ENCODE measurements at places on chromosomes 12 and 14.

DNA sequence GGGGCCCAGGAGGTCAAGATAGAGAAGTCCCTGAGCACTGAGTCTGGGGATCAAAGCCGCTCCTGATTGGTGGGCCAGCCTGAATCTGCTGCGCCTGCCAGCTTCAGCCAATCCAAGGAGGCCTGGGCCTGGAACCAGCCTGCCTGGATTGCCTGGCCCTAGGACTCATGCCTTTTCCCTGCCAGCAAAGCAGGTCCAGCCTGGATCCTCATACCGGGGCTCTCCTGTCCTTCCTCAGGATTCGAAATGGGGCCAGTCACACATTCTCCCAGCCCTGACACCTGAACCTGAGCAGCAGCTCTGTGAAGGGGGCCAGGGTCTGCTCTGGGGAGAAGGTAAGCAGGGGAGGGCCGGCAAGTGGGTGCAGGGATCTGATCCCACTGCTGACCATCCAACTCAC is 81.9 kb downstream of the NINJ2 start:
- DNase-seq: no peak

GRCh38 chr12:45214749-45215418 is 1.0 kb upstream of the ANO6 start:
- DNase-seq: no peak

GRCh38 chr14:37588956-37589714 is 5.9 kb downstream of the FOXA1 start:
- DNase-seq: no peak

- DNase-seq: no peak
Observed at GRCh38 chr12:93896427-93896826, 219.3 kb downstream of the CRADD start.

- no peak for DNase-seq
Observed at GRCh38 chr12:50333441-50333840, 50.1 kb upstream of the LIMA1 start.

DNA sequence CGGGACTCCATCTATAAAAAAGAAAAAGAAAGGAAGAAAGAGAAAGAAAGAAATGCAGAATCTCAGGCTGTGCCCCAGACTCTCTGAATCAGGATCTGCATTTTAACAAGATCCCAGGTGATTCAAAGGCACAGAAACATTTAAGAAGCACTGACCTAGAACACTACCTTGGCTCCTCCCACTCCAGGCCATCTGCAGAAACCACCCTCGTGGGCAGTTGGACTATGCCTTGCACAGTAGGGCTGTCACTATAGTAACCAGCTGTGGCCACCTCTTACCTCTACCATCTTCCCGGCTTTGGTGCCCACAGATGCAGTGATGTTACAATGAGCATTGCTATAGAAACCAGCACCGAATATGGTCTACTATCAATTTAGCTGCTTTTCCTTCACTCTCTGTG is 110.9 kb upstream of the PWP1 start:
- no peak for DNase-seq

GRCh38 chr14:52124791-52125684 is 56.2 kb upstream of the NID2 start:
- peak; percentile 46 for DNase-seq

DNA sequence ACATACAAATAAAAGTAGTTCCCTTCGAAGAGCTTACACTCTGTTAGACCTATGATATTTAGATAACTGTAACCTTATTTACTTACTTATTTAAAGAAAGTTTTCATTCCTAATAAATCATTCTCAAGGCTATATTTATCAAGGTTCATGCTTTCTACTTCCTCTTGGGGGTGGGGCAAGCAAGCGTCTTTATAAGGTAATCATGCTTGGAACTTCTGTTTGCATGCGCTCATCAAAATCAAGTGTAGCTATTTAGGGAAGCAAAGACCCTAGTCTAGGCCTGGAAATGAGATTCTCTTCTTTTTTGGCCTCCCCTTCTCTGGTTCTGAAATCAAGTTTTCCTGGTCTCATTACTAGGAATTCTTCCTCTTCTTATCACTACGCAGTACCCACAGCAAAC is 766 bp downstream of the RERG start:
- DNase-seq: no peak

DNA sequence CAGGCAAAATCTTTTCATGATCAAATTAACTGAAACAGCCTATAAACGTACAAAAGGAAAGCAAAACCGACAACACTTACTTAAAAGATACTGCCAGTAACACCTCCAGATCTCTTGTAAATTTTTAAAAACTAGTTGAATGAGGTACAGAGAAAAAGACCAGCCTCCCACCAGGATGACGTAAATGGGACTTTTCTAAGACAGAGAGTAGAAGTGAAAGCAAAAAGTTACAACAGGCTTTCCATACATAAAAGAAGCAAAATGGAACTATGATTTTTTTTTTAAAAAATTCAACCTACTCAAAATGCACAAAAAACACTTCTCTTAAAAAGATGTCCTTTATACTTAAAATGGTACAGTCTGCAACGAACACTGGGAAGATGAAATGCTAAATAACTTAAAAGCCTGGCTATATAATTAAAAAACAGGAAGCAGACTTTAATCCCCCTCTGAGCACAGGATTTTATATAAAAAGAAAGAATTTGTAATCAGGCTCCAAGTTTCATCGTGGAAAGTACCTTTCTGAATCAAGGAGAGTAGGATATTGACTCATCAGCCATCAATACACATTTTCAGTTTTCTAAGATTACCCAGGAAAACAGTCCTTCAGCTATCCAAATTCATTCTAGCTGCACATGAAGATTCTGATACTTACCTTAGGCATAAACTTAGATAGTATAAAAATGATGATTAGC is 14.2 kb upstream of the MYO1A start:
- no peak for DNase-seq

DNA sequence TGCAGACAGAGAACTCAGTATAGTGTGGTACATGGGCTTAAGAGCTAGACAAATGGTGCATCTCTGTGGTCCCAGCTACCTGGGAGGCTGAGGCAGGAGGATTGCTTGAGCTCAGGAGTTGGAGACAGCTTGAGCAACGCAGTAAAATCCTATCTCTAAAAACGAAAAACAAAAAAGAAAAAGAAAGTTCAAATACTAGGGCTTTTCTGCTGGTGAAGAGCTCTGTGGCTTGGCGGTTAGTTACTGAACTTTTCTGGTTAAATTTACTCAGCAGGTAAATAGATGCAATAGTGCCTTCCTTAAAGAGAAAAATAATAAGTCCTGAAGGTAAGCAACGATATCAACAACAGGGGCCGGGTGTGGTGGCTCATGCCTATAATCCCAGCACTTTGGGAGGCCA is 31.4 kb upstream of the RAP1B start:
- no peak for DNase-seq

DNA sequence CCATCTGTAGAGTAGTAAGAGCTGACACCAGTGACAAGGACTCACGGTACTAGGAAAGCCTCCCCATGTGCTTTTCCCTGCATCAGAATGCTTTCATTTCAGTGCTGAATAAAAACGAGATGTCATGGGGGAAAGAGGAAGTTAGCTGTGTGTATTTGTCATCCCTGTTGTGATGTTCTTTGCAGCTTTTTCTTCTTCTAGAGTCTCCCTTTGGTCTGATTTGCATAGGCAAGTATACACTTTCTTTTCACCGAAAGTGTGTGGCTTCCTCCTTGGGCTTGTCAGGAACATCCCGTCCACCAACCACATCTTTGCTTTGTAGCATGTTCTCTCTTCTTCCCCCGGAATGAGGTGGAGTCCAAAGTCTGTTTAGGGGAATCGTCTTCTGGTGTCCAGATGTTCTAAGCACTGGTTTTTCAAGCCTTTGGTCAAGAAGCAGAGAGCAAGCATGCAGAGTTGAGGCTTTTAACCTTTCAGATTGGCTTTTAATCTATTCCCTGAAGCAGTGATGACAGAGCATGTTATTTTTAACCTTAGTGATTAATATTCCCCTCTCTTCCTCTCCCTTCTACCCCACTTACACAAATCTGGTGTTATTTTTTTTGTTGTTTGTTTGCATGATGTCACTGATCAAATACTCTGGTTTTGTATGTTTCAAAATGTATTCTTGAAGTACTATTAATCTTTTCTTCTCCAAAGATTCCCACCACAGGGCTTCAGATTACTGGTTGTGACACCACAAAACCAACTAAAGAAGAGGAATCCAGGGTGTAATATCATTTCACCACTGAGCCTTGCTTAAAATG is 163.4 kb downstream of the SAMD4A start:
- peak; percentile 91 for DNase-seq

- DNase-seq: no peak
Observed at GRCh38 chr12:51759175-51759574, 89.3 kb downstream of the FIGNL2 start.

GRCh38 chr14:104442631-104443390 is 136.8 kb upstream of the C14orf180 start:
- no peak for DNase-seq

GRCh38 chr12:10393291-10393690 is 3.5 kb upstream of the KLRK1 start:
- no peak for DNase-seq

GRCh38 chr14:76551906-76552305 is 176.0 kb downstream of the ESRRB start:
- DNase-seq: no peak

DNA sequence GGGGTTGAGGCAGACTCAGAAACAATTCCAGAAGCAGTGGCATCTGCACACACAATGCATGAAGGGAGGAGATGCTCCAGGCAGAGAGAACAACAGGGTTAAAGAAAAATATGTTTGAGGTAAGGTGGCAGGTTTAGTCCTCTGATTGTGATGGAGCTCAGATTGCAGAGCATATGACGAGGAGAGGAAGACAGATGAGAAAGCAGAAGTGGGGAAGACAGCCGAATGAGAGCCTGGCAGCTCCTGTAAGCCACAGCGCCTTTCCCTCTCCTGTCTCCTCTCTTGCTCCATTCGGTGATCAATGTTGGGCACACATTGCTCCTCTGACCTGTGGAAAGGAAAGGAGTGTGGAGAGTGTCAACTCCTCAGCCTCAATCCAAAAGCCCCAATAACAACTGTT is 372.2 kb downstream of the GXYLT1 start:
- DNase-seq: no peak

DNA sequence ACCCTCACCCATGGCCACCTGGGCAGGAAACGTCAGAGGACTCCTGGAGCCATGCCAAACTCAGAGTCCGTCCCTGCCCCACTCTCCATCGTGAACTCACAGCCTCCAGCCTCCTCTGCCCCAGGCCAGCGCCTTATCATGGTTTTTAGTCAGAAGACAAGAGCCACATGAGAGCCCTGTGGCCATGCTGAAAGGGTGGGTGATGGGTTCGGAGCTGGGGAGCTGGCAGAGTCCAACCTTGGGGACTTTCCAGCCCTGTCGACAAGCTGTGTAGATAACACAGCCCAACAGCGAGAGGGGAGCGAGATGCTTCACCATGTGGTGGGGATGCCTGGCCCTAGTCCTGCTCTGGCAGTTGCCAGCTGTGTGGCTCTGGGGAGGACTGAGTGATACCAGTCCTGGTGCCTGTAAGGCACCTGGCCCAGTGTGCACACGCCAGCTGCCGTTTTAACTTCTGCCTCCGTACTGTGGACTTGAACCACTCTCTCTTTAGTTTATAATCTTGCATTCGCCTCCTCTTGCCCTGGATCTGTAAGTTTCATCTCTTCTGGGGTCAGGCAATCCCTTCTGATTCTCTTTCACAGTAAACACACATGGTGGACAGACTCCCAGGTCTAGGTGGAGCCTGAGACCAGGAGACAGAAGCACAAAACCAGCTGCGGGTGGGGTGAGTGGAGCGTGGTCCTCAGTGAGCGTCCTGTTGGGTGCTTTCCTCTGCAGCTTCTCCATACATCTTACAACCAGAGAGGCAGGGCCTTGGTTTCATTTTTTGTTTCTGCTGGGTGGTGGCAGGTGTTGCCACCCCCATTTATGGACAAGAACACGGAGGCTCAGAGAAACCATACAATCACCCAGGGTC is 55.3 kb downstream of the RIN3 start:
- no peak for DNase-seq

DNA sequence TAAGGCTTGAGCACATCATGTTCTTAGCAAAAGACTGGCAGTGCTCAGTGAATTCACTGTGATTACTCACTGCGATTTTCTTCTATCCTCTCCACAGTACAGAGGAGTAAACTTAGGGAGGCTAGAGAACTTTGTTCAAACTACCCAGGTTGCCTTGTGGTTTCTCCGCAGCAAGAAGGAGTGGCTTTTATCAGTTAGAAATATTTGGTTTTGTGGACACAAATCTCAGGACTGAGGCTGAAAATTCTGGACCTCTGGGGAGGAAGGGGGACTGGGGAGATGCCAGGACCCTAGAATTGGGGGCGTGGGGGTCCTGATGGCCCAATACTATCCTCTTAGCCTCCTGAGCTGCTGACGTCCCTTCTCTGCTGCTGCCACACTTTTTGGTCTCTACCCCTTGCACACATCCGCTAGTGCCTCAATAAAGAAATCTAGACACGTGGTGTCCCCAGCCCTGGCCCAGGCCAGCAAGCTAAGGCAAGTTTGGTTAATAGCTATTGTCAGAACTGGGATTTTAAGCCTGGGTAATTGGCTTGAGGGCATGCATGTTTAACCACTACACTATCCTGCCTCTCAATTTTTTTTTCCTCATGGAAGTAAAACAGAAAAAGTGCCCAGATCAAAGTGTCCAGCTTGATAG is 842 bp downstream of the OAS2 start:
- no peak for DNase-seq

DNA sequence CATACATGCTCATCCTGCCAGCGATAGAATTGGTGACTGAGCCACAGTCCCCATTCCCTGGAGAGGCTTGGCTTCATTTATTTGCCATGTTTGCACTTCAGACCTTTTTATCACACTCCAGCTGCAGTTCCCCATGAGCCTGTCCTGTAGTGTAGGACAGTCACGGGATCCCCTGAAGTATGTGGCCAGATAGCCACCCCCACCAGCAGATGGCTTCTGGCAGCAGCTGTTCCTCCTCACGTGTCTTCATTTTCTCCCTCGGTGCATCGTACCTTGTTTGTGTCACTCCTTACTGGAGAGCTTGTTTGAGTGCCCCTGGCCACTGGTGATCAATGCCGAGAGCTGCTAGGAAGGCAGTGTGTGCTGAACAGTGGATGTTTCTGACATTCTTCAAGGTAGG is 40.2 kb downstream of the UBE3B start:
- DNase-seq: no peak

- DNase-seq: peak; percentile 41
Observed at GRCh38 chr12:121717041-121717699, 4.6 kb downstream of the TMEM120B start.

DNA sequence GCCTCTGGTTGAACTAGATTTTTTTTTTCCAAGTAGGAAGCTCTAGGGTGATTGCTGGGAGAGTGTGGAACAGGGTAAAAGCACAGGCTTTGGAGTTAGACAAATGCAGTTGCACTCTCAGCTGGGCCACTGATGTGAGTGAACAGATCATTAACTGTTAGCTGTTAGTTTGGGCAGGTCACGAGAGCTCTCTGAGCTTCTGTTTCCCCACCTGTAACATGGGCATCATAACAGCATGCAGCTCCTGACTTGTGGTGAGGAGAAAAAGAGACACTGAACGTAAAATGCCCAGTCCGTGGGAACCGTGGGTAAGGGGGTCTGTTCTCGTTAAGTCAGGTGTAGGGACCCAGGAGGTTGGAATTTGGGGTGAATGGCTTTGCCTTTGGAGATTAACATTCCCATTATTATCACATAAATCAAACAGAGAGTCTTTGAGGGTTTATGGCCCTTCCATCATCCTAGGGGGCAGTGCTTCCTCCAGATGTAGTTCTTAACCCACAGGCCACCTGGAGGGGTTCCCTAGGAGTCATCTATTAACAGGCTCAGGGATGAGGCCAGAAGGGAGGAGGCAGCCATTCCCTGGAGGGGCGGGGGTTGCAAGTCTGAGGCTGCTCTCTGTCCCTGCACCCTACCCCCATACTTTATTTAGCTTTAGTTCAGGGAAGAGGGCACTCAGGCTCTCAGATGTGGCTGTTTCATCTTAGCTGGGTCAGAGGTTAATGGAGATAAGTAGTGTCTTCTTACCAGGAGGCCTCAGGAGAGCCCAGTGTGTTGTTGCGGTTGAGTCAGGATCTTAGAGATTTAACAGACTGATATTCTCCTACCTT is 135.2 kb downstream of the DACT1 start:
- DNase-seq: no peak
